ENCODE measurements at places on chromosomes 1 and 21. TPM values are rescaled to one million over a fixed set of nuclear protein-coding genes. Genes with fewer than 3 reads are reported as not detected.

DNA sequence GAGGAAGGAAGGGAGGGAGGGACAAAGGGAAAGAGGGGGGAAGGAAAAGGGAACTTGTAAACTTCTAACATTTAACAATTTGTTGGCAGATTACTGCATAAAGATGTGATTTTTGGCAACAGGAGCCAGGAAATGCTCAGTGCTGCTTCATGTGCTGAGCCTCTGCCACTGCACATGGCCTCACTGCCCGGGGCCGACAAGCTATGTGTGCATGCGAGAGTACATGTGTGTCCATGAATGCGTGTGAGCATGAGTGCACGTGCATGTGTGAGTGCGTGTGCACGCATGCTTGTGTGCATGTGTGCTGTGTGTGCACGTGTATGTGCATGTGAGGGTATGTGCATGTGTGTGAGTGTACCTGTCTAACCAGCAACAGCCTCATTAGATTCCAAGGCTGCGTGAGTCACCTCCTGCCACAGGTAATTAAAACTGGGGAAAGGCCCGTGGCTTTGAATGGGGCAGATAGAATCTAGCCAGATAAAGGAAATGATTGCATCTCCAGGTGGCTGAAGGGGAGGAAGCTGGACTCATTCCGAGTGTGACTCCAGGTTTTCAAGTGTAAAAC, 41.4 kb upstream of the TSPEAR start:
- no peaks in the 10 kb centered on the region for H3K36me3 ChIP-seq
- no peaks in the 10 kb centered on the region for H3K4me1 ChIP-seq
- peaks cover 18% of the 10 kb centered on the region for H3K27me3 ChIP-seq
- no peak overlapping the region for H3K4me3 ChIP-seq
- no peak overlapping the region for H3K27ac ChIP-seq

- no peaks in the 10 kb centered on the region for H3K36me3 ChIP-seq
- no peak overlapping the region for H3K27ac ChIP-seq
- H3K4me3 ChIP-seq, result no peak overlapping the region
- H3K27me3 ChIP-seq, result peaks cover 4% of the 10 kb centered on the region
Observed at GRCh38 chr1:60911966-60912697, 170.2 kb upstream of the NFIA start.

The DNASE2B gene
- not detected for total RNA-seq

GRCh38 chr1:88398338-88398737, 285.7 kb upstream of the PKN2 start:
- H3K27ac ChIP-seq, result no peak overlapping the region
- H3K4me3 ChIP-seq, result no peak overlapping the region
- H3K36me3 ChIP-seq, result no peaks in the 10 kb centered on the region
- no peaks in the 10 kb centered on the region for H3K4me1 ChIP-seq
- peaks cover 3% of the 10 kb centered on the region for H3K27me3 ChIP-seq
- no peak for DNase-seq

All from activated naive CD8-positive, alpha-beta T cell treated with anti-CD3 and anti-CD28 coated beads for 36 hours (primary cell).